ENCODE measurements at places on chromosomes 11 and 22. TPM values are rescaled to one million over a fixed set of nuclear protein-coding genes. Genes with fewer than 3 reads are reported as not detected.

Gene SBF1
- 193 TPM for total RNA-seq

Gene JRKL
- 6.3 TPM for total RNA-seq

Gene NFRKB
- total RNA-seq: 49.7 TPM

Gene OR10D3
- total RNA-seq: not detected

Gene OR56A3
- not detected for total RNA-seq

Gene SLC35E4
- 2.9 TPM for total RNA-seq

- no peak overlapping the region for H3K4me3 ChIP-seq
- DNase-seq: no peak
- no peaks in the 10 kb centered on the region for H3K4me1 ChIP-seq
- H3K36me3 ChIP-seq: no peaks in the 10 kb centered on the region
- peaks cover 50% of the 10 kb centered on the region for H3K27me3 ChIP-seq
- no peak overlapping the region for H3K27ac ChIP-seq
Measured at GRCh38 chr11:1071571-1072115, 3.0 kb upstream of the MUC2 start.

GRCh38 chr11:64485074-64485473 is 105.9 kb upstream of the SLC22A12 start:
- no peaks in the 10 kb centered on the region for H3K27me3 ChIP-seq
- no peak for DNase-seq

GRCh38 chr22:42473484-42474193 is 41.4 kb upstream of the NFAM1 start:
- no peak for DNase-seq
- no peak overlapping the region for H3K27ac ChIP-seq
- no peak overlapping the region for H3K4me3 ChIP-seq
- peaks cover 6% of the 10 kb centered on the region for H3K27me3 ChIP-seq
- peaks cover 8% of the 10 kb centered on the region for H3K4me1 ChIP-seq

DNA sequence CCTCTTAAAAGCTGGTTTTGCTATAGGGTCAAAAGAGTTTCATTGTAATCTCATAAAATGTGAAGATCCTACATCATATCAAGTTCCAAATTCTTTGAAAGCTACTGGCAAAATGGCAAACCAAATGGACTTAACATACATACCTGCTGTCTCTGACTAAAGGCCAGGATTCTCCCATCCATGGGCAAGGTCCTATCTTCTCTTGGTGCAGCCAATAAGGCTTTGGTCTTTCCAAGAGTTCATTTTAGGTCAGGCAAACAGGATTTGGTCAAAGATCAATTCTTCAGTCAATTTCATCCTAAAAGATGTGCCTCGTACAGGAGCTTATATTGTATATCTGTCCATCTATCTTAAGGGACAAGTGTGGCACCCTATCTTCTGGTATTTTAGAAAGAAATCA is 49.7 kb downstream of the CADM1 start:
- no peak for DNase-seq
- no peak overlapping the region for H3K27ac ChIP-seq
- H3K27me3 ChIP-seq: no peaks in the 10 kb centered on the region
- no peaks in the 10 kb centered on the region for H3K36me3 ChIP-seq

- no peak overlapping the region for H3K27ac ChIP-seq
- H3K27me3 ChIP-seq: no peaks in the 10 kb centered on the region
- no peak overlapping the region for H3K4me3 ChIP-seq
- no peak for DNase-seq
- H3K36me3 ChIP-seq: no peaks in the 10 kb centered on the region
Measured at GRCh38 chr11:88281317-88281712, 56.2 kb downstream of the CTSC start.

GRCh38 chr11:83611600-83611999 is 325.4 kb upstream of the CCDC90B start:
- H3K27ac ChIP-seq: no peak overlapping the region
- H3K36me3 ChIP-seq: no peaks in the 10 kb centered on the region
- no peak for DNase-seq
- H3K27me3 ChIP-seq: no peaks in the 10 kb centered on the region

- peak; percentile 45 for DNase-seq
- H3K4me3 ChIP-seq: peak within 1 kb of the TSS; percentile 34
- no peak within 1 kb of the TSS for H3K27ac ChIP-seq
- H3K36me3 ChIP-seq: no peaks in the 10 kb centered on the region
- no peaks in the 10 kb centered on the region for H3K4me1 ChIP-seq
Measured at GRCh38 chr22:20268279-20269012, at the start of gene RTN4R. Gene RTN4R, minus strand, starts transcription at chr22:20268318. Its CDS starts 226 bp downstream, at chr22:20268092.

DNA sequence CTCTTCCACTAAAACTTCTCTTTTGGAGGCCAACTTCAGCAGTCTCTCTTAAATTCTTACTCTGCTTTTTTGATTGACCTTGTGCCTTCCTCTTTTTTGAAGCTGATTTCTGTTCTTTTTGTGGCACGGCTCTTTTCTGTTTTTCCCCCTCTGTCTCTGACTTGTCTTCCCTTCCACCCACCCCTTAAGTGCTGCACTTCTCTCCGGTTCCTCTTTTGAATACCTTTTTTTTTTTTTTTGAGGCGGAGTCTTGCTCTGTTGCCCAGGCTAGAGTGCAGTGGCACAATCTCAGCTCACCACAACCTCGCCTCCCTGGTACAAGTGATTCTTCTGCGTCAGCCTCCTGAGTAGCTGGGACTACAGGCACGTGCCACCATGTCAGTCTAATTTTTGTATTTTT is 211.9 kb downstream of the BLID start:
- no peaks in the 10 kb centered on the region for H3K4me1 ChIP-seq
- no peak overlapping the region for H3K27ac ChIP-seq
- no peak overlapping the region for H3K4me3 ChIP-seq
- H3K36me3 ChIP-seq: no peaks in the 10 kb centered on the region
- no peak for DNase-seq

DNA sequence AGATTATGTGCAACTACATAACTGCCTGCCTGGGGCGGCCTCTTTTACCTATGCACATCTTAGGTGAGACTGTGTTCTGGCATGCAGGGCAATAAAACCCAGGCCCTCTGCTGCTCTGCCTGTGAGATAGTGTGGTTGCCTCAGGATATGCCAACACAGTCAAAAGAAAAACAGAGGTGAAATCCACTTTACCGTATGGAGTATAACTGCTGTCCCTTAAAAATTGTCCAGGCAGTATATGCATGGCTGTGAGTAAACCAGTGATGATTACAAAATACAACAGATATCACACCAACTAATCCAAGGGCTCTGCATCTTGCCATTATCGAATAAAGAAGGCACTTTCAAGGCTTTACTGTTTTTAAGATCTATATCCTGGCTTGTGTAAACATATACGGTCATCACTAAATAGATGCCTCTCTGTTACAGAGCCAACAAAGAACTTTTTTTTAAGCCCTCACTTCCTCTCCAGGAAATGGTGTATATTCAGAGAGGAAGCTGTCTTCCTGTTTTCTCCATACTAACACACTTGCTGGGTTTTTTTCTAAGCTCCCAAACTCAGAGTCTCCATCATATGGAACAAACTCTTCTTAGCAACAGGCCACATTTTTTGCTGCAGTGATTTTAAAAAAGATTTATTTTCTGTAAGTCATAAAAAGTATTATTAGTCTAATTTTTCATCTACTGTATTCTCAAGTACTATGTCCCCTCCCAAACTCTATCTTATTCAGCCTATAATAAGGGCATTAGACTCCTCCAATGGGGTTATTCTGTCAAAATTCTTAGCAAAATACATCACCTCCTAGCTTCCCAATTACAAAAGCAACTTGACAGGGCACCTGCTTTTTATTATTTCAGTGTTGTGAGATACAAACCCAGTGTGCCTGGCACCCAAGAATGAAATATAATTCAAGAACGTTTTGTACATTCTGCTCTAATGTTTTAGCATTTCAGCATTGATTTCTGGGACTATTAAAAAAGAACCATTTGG is 135.2 kb downstream of the MAML2 start:
- peak overlapping the region; percentile 10 for H3K4me3 ChIP-seq
- no peaks in the 10 kb centered on the region for H3K27me3 ChIP-seq
- peak; percentile 37 for DNase-seq
- peaks cover 47% of the 10 kb centered on the region for H3K4me1 ChIP-seq

DNA sequence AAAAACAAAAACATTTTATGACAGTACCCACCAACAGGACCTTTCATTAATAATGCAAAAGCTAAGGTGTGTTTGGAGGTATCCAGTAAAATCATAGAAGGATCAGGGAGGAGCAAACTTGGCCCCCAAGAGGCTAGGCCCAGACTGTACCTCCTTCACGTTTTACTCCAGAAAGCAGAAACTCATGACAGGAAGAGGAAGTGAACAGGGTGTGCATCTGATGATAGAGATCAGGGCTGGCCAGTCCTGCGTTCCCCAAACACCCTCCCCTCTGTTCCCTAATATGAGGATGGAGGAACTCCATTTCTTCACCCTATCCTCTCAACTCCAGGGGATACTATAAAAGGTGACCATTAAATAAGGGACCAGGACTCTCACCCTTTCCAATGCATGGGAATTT is 10.2 kb upstream of the MS4A12 start:
- H3K36me3 ChIP-seq: no peaks in the 10 kb centered on the region
- H3K4me1 ChIP-seq: no peaks in the 10 kb centered on the region
- H3K4me3 ChIP-seq: no peak overlapping the region
- no peak for DNase-seq

DNA sequence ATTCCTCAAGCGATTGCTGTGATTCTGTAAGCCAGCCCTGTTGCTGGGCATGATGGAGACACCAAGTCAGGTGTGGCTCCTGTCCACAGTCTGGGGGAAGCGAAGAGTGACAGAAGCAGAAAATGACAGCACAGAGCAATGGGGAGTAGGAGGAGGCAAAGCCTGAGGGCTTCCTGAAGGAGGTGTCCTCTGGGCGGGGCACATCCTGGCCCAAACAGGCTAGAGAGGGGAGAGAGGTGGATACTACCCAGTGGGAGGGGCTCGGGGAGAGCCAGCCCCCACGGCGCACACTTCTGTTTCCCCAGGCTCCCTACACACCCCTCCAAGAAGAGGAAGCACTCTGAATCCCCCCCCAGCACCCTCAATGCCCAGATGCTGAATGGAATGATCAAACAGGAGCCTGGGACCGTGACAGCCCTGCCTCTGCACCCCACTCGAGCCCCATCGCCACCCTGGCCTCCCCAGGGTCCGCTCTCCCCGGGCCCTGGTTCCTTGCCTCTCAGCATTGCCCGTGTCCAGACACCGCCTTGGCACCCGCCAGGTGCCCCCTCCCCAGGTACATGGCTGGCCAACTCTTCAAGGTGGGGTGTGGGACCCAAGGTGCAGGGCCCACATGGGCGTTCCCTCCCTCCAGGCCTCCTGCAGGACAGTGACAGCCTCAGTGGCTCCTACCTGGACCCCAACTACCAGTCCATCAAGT is 18.9 kb downstream of the MYRF start:
- no peaks in the 10 kb centered on the region for H3K36me3 ChIP-seq
- no peaks in the 10 kb centered on the region for H3K27me3 ChIP-seq
- peaks cover 36% of the 10 kb centered on the region for H3K4me1 ChIP-seq
- DNase-seq: no peak
- H3K27ac ChIP-seq: no peak overlapping the region

DNA sequence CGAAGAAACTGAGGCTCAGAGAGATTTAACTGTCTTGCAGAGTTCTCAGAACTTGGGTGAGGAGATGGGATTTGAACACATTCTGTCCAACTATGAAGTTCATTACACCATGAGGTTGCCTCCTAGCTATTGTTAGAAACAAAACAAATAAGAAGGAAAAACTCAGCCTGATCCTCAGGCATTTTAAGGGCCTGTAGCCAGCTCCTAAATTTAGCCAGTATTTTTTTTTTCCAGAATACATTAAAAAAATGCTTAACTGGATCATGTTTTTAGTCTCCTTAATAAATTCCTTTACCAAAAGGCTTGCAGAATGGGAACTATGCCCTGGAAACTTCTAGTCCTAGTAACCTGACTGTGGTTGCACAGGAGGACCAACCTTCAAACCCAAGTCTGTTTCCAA is 212.0 kb downstream of the CSNK2A3 start:
- peaks cover 8% of the 10 kb centered on the region for H3K4me1 ChIP-seq
- H3K27ac ChIP-seq: no peak overlapping the region
- no peak for DNase-seq
- H3K27me3 ChIP-seq: no peaks in the 10 kb centered on the region
- no peak overlapping the region for H3K4me3 ChIP-seq

GRCh38 chr11:36469063-36469462 is 41.0 kb downstream of the TRAF6 start:
- peak; percentile 9 for DNase-seq
- H3K4me1 ChIP-seq: peaks cover 5% of the 10 kb centered on the region
- H3K27ac ChIP-seq: no peak overlapping the region
